ENCODE measurements at places on chromosomes 16 and 17.

DNA sequence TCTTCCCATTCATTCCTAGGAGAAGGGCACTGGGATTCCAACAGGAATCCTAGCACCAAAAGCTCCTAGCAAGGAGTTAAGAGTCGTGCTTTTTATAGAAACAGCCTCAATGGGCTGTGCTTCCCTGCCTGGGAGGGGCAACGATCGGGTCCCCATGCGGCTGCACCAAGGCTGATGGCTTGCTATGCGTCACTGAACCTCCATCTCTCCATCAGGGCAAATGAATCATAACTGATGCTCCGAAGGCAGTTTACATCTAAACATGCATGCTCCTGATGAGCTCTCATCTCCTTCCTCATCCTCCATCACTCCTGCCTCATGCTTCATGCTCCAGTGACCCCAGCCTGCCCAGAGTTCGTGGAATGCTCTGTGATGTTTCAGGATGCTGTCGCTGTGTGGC, 270.5 kb downstream of the FOXL1 start:
- no peak for DNase-seq

GRCh38 chr17:35752471-35752870, 568 bp downstream of the GAS2L2 start:
- no peak for DNase-seq

DNA sequence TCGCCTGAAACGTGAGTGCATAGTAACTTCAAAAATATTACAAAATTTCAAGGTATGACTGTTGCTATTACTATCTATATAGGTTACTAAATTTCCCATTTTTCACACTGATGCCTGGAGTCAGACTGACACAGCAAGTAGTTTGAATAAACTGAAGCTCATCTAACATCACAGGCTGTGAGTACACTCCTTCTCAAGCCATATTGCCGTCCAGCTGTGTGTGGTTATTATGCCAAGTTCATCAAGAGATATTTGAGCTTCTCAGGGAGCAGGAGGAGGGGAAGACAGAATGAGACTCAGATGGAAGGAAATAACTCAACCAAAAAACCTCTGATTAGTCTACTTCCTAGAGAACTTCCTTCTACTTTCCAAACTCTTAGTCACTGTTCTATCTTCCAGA, 473.9 kb downstream of the TOX3 start:
- no peak for DNase-seq

- DNase-seq: no peak
Observed at GRCh38 chr17:49932138-49932723, 36.8 kb upstream of the DLX4 start.

DNA sequence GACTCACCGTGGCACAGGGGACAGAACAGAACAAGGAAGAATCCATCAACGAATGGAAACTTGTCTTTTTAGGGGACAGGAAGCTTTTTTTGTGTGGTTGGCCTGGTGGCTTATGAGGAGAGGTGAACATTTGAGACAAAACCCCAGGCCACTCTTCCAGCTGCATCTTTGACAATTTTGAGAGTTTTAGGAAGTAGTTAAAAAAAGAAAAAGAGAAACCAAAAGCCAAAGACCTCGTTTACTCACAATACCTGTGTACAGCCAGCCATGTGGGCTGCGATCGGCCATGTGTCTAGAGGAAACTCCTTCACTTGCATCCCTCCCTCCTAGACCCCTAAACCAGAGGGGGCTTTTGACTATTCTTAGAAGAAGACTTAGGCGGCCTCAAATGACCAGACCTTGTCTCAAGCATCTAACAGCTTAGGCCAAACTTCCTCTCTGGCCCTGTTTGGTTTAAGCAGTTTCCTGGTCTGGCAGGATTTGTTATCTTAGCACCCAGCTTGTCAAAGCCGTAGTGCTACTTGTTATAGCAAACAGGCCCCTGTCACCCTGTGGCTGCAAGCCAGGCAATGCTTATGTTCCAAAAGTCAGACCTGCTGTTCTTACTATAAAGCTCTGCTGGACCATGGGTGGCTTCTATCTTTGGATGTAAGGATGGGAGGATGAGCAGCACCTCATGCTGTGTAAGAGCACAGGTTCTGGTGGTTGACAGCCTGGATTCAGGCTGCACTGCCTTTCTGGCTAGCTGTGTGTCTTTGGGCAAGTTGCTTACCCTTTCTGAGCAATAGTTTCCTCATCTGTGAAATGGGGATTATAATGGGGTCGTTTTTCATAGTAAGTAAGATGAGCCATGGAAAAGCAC, 17.7 kb downstream of the KSR1 start:
- peak; percentile 84 for DNase-seq

GRCh38 chr16:53744449-53744848, 40.5 kb downstream of the FTO start:
- no peak for DNase-seq

GRCh38 chr17:52827526-52827925, 669.0 kb upstream of the CA10 start:
- DNase-seq: no peak

DNA sequence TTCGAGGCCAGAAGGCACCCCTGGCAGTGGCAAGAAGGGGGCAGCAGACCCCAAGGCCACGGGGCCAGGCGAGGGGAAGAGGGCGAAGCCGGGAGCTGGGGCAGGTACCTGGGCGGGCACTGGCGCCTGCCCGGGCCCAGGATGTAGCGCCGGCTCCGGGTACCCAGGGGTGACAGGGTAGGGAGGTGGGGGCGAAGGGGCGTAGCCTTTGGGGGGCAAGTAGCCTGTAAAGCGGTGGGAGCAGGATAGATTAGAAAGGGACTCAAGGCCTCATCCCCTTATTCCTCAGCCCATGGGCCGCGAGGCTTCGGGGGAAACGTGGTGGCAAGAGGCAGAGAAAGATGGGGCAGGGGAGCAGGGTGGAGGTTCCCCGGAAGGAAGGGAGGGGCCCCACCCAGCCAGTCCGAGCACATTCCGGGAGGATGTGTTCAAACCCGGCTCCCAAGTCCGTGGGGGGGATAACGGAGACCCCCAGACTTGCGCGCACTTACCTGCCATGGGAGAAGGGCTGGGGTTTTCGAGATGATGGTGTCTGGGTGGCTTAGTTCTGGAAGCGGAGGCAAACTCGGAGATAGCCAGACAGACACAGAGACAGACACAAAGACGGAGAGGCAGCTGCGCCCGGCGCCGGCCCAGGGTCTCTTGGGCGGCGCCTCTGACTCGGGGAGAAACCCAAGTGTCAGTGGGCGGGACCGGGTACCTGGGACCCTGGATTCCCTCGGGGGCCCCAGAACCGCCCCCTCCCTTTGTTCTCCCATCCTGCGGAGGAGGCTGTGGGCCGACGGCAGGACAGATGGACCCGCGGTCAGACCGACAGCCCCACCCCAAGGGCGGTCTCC, 493 bp downstream of the PLSCR3 start:
- DNase-seq: no peak

GRCh38 chr17:77503916-77504651, 363.3 kb downstream of the SEC14L1 start:
- DNase-seq: no peak

DNA sequence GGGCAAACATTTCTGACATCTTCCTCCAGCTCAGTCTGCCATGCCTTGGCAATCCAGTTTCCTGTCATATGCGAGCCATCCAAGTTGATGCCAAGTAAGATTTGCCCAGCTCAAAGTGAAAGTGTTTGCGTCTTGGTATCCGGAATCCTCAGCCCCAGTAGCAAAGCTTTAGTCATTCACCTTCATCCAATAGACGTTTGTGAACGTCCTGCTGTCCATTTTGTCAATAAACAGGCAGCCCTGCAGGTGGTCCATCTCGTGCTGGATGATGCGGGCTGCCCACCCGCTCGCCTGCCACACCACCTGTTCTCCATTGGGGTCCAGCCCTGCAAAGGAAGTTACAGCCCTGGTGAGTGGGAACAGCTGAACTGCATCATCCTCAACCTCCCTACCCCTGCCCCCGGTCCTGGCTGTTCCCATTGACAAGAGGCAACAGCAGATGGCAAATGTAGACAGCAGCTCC, 1.5 kb downstream of the PDF start:
- peak; percentile 44 for DNase-seq

GRCh38 chr17:63950940-63951907, 19.1 kb upstream of the CD79B start:
- no peak for DNase-seq

DNA sequence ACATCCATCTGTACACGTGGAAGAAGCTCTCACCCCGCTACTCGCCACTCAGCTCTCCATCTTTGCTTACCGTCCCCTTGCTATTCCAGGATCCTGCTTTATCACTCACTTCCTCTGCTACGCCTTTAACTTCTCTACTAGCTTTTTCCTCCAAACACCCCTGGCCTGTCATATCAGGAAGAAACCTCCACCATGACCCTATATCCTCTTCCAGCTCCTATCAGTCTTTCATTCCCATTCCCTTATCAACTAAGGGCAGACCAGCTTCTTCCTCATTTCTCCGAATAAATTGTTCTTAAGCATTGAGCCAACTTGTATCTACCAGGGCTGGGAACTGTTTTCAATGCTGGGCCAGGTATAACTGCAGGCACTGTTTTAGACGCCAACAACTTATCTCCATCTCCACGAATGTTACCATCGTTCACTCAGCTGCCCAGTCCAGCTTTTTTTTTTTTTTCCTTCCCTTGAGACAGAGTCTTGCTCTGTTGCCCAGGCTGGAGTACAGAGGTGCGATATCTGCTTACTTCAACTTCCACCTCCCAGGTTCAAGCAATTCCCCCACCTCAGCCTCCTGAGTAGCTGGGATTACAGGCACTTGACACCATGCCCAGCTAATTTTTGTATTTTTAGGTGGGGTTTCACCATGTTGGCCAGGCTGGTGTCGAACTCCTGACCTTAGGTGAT, 4.3 kb downstream of the IQCK start:
- peak; percentile 32 for DNase-seq

GRCh38 chr17:44273607-44274006, 5.7 kb upstream of the SLC4A1 start:
- DNase-seq: no peak
